Foreskin keratinocyte (primary cell): ENCODE measurements at places on chromosomes 6 and 20. TPM values are rescaled to one million over a fixed set of nuclear protein-coding genes. Genes with fewer than 3 reads are reported as not detected.

GRCh38 chr20:58753267-58753921 is 60.8 kb downstream of the NPEPL1 start:
- no peak for DNase-seq

- DNase-seq, result peak; percentile 9
These were observed 221.8 kb downstream of the FRK start for GRCh38 chr6:115838763-115839401.

The RWDD2A gene
- polyA plus RNA-seq, result 0.91 and 0.94 TPM in 2 replicates

The TBC1D32 gene
- 1.2 and 1.4 TPM in 2 replicates for polyA plus RNA-seq

The TBC1D7 gene
- polyA plus RNA-seq, result 20.7 and 22.9 TPM in 2 replicates

DNA sequence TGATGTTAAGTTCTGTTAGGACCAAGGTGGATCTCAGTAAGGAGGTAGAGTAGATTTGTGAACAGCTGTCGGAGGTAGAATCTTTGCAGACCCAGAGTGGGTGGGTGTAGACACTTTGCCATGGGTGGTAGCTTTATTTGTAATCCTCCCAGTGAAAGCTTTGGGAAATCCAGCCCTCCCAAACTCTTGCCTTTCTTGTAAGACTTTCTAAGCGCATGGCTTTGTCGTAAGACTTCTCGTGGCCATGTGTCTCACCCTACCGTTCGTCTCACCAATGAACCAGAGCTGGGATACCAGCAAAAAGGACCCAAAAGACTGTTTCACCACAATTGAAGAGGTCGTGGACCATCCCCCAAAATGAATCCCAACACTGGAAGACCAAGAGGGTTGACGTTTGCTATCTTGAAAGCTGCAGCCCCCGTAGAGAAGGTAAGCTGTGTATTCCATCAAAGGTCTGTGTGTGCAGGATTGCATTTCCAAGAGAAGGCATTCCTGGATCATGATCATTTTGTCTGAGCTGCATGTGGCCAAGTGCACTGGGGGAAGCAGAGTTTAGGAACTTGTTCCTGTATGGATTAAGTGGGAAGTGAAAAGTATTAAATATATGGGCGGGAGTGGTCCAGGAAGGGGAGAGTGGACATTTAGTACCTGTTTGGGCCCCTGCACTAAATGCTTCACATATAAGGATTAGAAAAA is 5.8 kb upstream of the TMEM14A start:
- no peak for DNase-seq

- no peak for DNase-seq
These were observed 134.2 kb upstream of the AGPAT4 start for GRCh38 chr6:161408041-161408440.
